ENCODE measurements at places on chromosomes 2 and 18. TPM values are rescaled to one million over a fixed set of nuclear protein-coding genes. Genes with fewer than 3 reads are reported as not detected.

ORC2 gene
- polyA plus RNA-seq, result 18.6 TPM

IL36B gene
- not detected for polyA plus RNA-seq

- H3K27me3 ChIP-seq, result no peaks in the 10 kb centered on the region
- no peaks in the 10 kb centered on the region for H3K36me3 ChIP-seq
- H3K4me3 ChIP-seq, result no peak overlapping the region
- peak overlapping the region; percentile 65 for H3K27ac ChIP-seq
- peak; percentile 87 for DNase-seq
Observed at GRCh38 chr2:85433511-85434089, 15.1 kb downstream of the SH2D6 start.

- H3K27ac ChIP-seq, result no peak overlapping the region
- no peaks in the 10 kb centered on the region for H3K4me1 ChIP-seq
- DNase-seq, result no peak
- H3K27me3 ChIP-seq, result no peaks in the 10 kb centered on the region
Observed at GRCh38 chr18:33558529-33558928, 19.5 kb upstream of the ASXL3 start.

- H3K27me3 ChIP-seq, result no peaks in the 10 kb centered on the region
- no peaks in the 10 kb centered on the region for H3K36me3 ChIP-seq
- no peak overlapping the region for H3K27ac ChIP-seq
- H3K4me1 ChIP-seq, result peaks cover 5% of the 10 kb centered on the region
Observed at GRCh38 chr18:43587538-43588153, 310.4 kb upstream of the SYT4 start.

Data from spinal cord (tissue), 10 donors.